AML-193 (cell line): ENCODE measurements at places on chromosomes 2 and 18.

DNA sequence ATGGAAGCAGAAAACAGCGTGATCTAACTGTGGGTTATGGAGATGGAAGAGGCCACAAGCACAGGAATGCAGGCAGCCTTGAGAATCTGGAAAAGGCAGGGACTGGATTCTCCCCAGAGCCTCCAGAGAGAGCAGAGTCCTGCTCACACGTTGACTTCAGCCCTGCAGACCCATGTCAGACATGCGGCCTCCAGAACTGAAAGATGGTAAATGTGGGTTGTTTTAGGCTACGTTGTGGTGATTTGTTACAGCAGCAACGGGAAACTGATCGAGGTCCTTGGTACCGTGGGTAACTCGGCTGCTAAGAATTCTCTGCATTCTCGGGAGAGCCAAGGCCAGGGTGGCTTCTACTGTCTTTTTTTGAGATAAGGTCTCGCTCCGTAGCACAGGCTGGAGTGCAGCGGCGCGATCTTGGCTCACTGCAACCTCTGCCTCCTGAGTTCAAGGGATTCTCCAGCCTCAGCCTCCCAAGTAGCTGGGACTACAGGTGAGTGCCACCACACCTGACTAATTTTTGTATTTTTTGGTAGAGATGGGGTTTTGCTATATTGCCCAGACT lies 97.1 kb downstream of the ACKR3 start:
- DNase-seq, result no peak

GRCh38 chr2:15957881-15958713 lies 17.7 kb downstream of the MYCN start:
- DNase-seq, result no peak

- DNase-seq, result no peak
Observed at GRCh38 chr18:50819027-50819727, 639 bp downstream of the MRO start.

GRCh38 chr18:65876310-65876709 lies 125.5 kb downstream of the CDH7 start:
- DNase-seq, result no peak

DNA sequence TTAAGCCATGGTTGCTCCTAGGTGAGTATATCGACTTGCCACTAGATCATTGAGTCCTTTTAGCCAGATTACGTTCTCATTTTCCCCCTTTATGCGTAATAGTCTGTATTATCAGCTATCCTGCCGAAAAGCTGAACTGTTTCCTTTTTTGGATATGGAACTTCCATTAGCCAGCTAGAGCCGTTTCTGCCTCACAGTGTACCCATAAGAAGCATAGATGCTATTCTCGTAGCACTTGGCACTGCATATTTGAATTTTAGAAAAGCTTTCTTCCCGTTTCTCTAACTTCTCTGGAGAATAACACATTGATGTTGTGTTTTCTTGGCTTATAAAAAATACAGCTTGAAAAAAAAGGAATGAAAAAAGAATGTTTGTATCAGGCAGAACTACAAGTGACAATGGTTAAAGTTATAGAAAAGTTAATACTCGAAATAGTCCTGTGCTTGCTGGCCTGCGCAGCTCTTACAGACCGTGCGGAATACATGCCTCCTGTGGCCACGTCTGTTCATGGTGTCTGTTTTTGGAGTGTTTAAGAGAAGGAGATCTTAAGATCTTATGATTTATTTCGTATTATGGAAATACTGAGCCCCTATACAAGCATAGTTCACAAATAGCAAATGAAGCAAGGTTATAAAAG lies 710 bp downstream of the DUSP19 start:
- peak; percentile 37 for DNase-seq

DNA sequence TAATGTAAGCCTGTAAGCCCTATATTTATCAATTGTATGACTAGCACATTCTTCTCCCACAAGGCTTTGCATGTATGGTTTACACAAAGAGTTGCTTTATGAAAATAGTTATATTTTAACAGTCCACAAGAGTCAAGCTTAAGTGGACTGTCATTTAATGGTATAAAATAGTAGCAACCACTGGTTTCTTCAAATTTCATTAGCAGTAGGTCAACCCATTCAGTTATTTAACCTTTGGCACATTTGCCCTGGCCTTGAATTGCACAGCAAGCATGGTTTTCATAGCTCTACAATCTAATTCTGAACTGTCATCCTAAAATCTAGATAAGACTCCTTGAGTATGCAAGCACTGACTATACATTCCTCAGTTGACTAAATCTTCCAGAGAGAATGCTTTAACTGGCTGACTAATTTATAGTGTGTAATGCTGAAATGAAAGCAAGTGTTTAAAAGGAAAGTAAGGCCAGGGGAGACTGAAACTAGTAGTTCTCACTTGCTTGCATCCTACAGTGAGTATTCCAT lies 1.8 kb downstream of the DPP4 start:
- no peak for DNase-seq

- DNase-seq, result peak; percentile 16
Observed at GRCh38 chr18:7021994-7022840, 95.4 kb downstream of the LAMA1 start.

GRCh38 chr18:43888598-43888997 lies 611.3 kb upstream of the SYT4 start:
- no peak for DNase-seq

GRCh38 chr2:5555636-5556035 lies 136.5 kb upstream of the SOX11 start:
- DNase-seq, result no peak

- DNase-seq, result peak; percentile 35
Observed at GRCh38 chr2:199707593-199708185, 143.3 kb downstream of the FTCDNL1 start.

DNA sequence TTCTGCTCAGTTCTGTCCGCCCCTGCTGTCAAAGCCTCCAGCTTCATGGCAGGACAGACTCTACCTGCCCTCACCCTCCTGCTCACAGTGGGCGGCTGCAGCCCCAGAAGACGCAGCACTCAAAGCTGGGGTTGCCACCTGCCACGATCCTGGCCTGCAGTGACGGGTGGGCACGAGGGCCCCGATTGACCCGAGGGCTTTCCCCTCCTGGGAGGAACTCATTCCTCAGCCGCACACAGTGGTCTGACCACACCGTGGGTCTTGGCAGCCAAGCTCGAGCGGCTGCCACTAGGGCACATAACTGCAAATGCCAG lies 47.1 kb downstream of the HS6ST1 start:
- no peak for DNase-seq

DNA sequence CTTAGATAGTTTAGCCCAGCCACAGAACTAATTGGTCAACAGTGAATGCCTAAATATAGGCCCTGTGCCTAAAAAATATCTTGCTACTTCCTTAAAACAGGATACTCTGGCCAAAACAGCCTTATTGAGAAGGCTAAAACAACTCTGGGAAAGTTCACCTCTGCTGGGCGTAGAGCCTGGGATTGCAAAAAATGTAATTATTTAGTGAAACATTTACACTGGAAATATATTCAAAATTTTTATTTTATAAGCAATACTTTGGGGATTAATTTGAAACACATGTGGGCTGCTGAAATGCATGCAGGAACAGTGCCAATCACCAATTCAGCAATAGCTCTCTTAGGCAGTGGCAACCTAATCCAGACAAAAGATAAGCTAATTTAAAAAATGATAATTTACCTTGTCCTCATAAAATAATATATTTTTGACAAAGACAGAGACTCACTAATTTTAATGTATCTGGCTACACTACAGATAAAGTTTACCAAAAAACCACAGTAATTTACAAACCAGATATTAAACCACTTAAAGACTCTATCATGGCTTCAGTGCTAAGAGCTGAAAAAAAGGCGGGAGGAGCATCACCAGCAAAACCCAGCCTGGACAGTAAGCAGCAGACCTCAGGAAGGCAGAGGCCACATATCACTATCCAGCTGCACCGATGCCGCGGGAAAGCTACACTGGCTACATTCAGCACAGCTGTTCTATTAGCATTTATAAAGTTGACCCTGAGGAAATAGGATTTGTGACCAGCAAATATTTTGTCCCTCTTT lies 18.5 kb downstream of the TRAK2 start:
- DNase-seq, result no peak

DNA sequence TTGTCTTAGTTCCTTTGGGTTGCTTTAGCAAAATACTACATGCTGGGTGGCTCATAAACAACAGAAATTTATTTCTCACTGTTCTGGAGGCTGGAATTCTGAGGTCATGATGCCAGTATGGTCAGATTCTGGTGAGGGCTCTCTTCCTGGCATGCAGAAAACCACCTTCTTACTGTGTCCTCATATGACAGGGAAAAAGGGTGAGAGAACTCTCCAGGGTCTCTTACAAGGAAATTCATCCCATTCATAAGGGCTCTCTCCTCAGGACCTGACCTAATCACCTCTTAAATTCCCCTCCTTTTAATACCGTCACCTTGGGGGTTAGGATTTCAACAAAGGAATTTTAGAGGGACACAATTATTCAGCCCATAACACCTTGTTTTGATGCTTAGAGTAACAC lies 243.1 kb upstream of the TNP1 start:
- no peak for DNase-seq

GRCh38 chr2:96024336-96025193 lies 10.2 kb downstream of the GPAT2 start:
- no peak for DNase-seq

- no peak for DNase-seq
Observed at GRCh38 chr2:37527361-37527760, 144.1 kb downstream of the CDC42EP3 start.

DNA sequence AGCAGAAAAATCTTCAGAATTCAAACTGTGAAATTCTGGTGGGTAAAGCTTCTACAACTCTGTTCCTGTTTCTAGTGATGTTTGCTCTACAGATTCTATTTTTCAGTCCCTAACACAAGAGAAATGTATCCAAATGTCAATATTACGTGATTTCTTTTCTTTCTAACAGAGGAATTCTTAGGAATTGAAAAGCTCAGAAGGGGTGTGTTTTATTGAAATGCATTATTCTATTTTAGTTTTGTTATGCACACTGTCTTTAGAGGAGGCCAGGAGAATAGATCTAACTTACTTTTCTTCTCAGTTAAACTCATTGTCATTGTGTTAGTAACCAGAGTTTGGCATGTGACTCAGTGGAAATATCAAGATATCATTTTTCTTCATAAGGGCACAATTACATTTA lies 62.4 kb downstream of the MTX2 start:
- DNase-seq, result no peak

DNA sequence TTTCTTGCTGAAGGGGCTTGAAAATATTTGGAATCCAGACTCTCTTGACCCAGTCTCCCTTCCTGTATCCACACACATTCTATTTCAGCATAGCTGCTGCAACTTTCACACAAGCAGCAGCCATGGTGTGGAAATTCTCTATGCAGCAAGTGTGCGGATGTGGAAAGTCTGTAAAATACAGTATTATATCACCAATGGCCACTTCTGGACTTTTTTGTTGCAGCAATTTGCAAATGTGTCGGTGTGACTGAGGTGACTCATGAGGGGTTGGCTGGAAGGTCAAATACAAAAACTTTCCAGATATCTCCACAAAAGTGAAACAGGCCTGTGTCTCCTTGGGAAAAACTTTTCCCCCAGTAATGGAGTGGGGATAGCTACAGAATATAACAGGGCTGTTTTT lies 299.3 kb upstream of the GYPC start:
- DNase-seq, result no peak

DNA sequence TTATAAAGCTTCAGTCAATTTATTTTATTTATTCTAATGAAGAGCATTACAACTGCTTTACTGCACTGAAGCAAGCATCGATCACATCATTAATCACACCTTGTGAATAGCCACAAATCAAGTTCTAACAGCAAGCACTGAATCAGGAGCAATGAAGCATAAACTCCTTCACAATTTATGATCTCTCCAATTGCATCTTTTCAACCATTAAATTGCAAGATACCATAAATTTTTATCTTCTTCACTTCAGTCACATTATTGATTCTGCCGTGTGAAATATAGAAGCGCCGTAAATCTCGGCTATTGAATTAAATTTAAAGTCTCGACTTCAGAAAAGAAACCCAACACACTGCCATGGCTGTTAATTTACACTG lies 298.7 kb downstream of the CDCA7 start:
- no peak for DNase-seq

GRCh38 chr2:50953021-50953420 lies 78.9 kb downstream of the NRXN1 start:
- DNase-seq, result peak; percentile 41

DNA sequence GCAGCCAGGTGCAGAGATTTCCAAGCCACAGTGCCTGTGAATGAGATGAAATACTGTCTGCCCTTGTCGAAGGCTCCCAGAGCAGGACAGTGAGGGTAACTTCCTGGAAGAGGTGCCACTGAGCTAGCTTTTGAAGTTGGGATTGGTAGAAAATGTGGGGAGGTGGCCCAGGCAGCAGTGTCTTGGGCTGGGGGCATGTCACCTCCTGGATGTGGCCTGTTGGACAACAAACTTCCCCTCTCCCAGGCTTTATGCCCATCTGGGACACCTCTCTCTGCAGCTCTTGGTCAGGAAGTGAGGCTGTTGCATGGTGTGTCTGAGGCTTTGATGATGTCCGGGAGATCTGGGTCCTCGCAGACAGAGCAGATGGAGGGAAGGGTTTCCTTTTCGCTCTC lies 151.4 kb downstream of the DYSF start:
- no peak for DNase-seq

GRCh38 chr2:216477283-216478035 lies 21.2 kb upstream of the RPL37A start:
- peak; percentile 80 for DNase-seq

DNA sequence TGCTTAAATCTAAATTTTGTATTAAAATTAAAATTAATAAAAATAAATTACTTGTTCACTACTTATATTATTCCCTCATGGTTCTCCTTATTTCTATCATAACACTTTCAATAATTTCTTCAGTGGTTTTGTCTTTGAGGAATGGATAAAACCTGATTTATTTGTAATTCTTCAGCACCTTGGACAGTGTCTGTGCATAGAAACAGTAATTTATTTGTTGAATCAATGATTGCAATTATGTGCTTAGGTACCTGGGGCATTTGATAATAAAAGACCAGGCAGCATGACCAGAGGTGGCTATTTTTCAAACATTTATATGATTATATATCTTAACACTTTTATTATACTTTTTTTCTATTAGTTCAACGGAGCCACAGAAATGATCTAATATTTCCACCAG lies 1062.7 kb downstream of the DSC3 start:
- DNase-seq, result no peak

GRCh38 chr2:75787532-75788132 lies 76.9 kb upstream of the GCFC2 start:
- peak; percentile 35 for DNase-seq

DNA sequence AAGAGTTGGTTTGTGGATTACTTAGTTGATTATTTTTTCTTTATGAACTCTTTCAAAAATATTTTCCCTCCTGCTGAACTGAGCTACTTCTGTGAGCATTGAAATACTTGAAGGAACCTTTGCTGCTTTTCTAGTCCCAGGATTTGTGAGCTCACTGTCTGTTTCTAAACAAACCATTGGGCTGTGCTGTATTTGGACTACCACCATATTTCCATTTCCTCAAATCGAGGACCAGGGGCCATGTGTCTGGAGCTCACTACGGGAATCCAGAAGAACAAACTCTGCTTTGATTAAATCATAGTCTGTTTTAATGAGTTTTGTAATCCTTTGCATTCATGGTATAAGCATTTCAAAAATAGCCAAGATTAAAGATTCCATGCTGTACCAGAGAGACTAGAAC lies 1.3 kb downstream of the MRPL33 start:
- DNase-seq, result no peak
